ENCODE measurements at places on chromosomes 1 and 21.

GRCh38 chr1:42937141-42937696 is 21.4 kb downstream of the SLC2A1 start:
- DNase-seq: no peak

GRCh38 chr1:91891454-91891853 is 5.5 kb upstream of the TGFBR3 start:
- DNase-seq: no peak

- DNase-seq: no peak
Observed at GRCh38 chr1:86466986-86467385, 1.7 kb upstream of the CLCA1 start.

DNA sequence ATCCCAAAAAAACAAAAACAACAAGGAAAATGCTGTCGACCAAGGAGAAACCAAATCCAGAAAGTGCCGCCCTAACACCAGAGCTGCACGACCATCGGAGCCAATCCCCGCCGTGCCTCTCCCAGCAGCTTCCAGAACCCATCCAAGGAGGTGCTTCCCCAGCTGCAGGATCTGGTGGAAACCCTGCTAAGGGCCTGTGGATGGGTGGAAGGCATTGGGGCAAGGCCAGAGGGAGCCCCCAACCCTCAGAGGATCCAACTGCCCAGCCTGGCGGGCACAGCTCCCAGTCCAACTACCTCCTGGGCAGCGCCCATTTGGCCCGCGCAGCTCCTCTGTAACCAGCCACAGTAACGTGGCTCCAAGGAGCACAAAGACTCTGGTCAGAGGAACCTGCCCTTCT is 81.6 kb downstream of the NPHP4 start:
- DNase-seq: no peak

- no peak for DNase-seq
Observed at GRCh38 chr1:194366705-194367104, 1180.3 kb upstream of the B3GALT2 start.

- DNase-seq: no peak
Observed at GRCh38 chr1:37240897-37241296, 206.6 kb upstream of the GRIK3 start.

DNA sequence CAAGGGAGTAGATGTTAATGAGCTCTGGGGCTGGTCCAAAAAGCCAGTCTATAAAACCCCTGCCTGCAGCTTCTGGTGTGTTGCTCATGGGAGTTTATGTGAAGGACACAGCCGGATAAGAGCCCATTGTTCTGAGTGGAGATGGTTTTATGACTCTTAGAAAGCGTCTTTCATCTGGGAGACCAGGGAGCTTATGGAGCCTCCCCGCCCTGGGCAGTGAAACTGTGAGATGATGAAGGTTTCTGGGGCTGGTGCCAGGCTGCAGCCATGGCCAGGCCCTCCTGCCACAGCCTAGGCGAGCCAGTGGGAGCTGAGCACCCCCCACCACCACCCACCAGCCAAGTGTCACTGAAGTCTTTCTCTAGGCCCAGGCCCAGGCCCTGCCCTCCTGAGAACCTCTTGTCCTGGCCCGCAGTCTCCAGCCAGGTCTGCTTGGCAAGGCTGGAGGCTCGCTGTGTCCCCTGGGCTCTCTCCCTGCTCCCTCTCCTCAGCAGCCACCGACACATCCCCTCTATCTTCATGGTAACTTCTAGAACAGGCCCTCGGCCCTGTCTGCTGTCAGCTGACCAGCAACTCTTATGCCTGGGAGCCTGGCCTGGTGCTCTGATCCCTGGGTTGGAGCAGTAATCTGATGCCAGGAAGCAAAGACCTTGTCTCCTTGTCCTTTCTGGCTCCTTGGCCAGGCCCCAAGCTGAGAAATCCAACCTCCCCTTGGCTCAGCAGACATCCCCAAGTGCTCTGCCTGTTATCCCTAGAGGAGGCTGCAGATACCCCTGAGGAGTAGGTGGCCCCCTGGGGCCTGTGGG is 7.6 kb upstream of the ARHGEF10L start:
- no peak for DNase-seq

DNA sequence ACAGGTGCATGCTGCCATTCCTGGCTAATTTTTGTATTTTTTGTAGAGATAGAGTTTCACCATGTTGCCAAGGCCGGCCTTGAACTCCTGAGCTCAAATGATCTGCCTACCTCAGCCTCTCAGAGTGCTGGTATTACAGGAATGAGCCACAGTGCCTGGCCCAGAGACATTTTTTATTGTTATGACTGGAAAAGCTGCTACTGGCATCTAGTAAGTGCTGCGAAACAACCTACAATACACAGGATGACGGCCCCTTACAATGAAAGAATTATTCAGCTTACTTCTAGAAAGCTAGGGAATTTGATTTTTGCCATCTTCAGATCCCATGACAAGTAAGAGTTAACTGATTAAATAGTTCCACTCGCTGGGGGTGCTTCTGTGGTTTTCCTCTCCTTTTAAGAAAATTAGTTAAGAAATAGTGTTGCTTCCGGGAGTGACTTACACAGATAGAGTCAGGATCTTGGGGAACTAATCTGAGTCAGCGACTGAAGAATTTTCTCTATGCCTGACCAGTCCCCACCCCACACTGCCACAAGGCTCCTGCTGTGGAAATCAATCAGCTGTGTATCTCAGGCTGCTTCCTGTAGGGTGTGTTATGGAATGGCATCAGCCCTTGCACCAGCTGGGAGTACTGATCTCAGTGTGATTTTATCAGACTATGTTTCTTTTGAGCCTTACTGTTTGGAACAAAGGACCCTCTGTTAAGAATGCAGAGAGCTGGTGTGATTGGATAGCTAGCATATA is 93.0 kb upstream of the BMP8A start:
- peak; percentile 79 for DNase-seq

GRCh38 chr1:161943737-161944136 is 79.9 kb downstream of the OLFML2B start:
- no peak for DNase-seq

GRCh38 chr21:38809198-38809878 is 3.6 kb downstream of the ETS2 start:
- no peak for DNase-seq

DNA sequence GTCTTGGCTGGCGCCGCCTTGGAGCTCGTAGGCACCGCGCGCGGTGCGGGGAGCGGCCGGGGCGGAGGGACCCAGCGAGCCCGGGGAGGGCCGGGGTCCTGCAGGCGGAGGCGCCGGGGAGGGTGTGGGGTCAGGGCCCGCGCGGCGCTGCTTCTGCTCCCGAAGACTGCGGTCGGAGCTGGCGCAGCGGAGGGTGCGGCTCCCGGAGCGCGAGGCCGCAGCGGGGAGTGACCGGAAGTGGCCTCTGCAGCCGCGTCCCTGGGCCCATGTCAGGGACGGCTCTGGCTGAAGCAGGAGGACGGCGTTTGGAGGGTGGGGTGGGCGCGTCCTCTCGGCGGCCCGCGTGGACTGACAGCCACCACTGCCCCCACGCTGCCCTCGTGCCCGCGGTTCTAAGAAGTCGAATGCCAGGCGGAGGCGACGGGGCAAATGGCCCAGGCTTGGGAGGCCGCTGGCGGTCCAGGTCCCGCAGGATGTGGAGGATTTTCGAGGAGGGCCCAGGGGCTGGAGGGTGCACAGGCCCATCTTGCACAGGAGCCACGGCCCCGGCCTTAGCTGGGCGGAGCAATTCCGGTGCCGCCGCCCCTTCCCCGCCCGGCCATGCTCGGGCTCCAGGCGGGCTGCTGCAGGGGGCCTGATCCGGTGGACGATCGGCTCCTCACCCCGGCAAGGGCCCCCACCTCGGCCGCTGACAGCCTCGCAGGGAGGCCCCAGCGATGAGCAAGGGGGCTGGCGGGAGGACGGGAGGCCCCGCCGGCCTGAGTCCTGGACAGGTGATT is 7.7 kb upstream of the ZNF669 start:
- DNase-seq: no peak

GRCh38 chr21:37628362-37628761 is 261.8 kb downstream of the DYRK1A start:
- no peak for DNase-seq

DNA sequence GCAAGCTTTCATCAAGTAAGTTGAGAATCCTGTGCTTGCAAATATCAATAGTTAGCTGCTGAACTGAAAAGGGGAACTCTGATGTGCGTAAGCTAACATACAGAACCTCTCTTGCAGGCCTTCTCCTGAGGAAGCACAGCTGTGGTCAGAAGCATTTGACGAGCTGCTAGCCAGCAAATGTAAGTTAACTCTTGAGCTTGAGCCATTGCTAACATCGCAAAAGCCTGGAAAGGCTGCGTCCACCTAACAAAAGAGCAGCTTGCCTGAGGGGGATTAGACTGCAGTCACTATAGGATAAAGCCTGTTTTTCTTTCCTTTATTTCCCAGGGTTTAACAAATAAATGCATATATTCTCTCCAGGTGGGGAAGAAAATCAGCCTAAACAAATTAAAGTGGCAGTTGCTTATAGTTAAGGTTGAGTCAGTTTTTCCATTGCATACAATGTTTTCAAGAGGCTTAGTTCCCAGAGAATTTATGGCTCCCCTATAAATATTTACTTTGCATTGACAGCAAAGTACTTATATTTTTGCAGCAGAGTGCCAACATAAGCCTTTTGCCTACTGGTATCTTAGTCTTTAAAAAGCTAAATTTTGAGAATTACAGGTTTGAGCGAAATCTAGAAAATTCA is 1.5 kb downstream of the RGS2 start:
- DNase-seq: no peak

GRCh38 chr1:67589519-67590233 is 95.3 kb upstream of the GADD45A start:
- no peak for DNase-seq

GRCh38 chr1:164759144-164759920 is 200.3 kb downstream of the PBX1 start:
- DNase-seq: no peak

- peak; percentile 74 for DNase-seq
Observed at GRCh38 chr1:55696181-55696754, 481.1 kb upstream of the USP24 start.

- DNase-seq: no peak
Observed at GRCh38 chr1:180201451-180202200, 28.4 kb upstream of the LHX4 start.

GRCh38 chr21:14672466-14672865 is 126.4 kb upstream of the SAMSN1 start:
- DNase-seq: no peak

DNA sequence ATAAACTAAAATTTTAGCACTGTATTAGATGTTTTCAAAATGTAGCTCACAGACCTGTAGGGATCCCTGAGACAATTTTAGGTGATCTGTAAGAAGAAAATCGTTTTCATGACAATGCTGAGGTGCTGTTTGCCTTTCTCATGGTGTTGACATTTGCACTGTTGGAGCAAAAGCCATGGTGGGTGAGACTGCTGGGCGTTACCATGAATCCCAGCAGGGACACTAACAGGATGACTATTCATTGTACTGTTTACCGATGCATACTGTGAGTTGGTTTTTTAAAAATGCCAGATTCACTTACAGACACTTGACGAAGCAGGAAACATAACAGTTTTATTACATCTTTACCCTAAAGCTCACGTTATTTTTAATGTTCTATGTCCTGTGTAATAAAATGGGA is 468.5 kb downstream of the PCP4 start:
- no peak for DNase-seq

DNA sequence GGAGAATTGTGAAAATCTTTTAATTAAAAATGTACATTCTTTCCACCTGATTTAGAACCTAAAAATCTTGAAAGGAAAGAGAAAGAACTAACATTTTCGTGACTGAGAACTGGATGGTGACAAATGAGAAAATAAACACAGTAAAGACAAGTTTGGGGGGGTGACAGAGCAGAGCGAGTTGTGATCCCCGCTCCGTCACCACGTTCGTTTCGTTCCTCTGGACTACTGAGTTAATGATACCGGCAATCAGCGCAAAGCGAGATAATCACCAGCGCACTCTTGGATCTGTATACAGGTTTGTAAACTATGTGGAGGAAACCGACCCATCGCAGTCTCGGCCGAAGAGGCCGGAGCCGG is 31.2 kb upstream of the CFAP126 start:
- no peak for DNase-seq

DNA sequence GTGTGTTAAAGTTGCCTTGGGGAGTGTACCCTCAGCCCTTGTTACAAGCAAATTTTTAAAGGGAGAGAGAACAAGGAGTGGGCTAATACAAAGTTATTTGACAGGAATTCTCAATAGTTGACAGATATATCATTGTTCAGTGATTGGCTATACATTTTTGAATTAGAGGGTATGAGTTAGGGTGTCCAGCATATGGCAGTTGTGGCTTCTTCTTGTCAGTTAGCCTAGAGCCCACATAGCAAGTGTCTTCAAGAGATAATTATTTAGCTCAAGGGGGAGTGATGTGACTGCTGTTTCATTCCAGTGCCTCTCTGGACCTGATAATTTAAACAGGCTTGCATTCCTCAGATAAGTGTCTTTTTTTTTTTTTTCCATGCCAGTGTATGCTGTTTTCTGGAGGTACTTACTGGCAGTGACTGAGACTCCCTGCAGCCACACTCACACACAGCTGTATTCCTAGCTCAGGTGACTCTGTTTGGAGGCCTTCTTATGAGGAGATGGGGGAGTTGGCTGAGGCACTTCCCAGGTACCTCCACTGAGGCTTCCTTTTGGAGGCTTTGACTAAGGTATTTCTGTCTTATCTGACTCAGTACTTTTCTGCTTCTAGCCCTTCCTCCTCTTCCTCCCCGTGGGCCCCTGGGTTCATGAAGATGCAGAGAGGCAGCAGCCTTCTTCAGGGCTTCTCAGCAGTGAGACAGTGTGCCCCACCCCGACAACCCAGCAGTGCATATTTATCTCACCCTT is 32.3 kb downstream of the IVNS1ABP start:
- DNase-seq: no peak

DNA sequence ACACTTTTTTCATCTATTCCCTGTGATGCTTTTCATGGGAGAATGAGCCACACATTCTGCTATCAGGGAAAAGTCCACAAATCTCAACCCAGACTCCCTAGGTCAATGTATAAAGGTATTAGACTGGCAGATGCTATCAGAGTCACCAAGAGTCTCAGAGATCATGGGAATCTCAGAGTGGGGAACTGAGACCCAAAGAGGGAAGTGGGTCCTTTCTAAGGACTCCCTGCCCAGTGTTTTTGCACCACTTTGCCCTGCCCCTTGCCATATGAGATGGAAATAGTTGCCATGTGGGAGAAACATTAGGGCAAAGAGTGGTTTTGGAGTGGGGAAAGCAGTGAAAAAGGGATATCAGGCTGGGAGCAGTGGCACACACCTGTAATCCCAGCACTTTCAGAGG is 19.1 kb upstream of the AZIN2 start:
- DNase-seq: no peak

DNA sequence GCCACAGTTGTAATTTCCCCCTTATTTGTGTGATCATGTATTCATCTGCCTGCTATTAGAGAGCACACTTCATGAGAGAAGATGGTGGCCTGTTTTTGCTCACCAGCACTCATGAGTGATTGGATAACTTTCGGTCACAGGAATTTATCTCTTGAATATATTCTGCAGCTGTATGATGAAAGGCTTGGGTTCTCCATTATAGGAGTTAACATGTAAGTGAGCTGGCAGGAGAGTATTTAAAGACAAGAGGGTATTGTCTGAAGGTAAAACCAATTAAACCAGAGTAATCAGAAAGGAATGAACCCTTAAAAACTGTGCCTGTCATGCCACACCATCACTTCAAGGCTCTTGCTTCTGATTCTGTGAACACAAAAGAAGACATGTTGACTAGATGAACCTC is 574.9 kb upstream of the CAMK1G start:
- DNase-seq: no peak

All from HFF-Myc (cell line).